Activated gamma-delta T cell treated with Interleukin-2 at 50 U/mL for 16 hours (primary cell): ENCODE measurements at places on chromosomes 16 and 17.

- peak; percentile 68 for DNase-seq
These were observed 30.8 kb downstream of the FANCA start for GRCh38 chr16:89785523-89786155.

DNA sequence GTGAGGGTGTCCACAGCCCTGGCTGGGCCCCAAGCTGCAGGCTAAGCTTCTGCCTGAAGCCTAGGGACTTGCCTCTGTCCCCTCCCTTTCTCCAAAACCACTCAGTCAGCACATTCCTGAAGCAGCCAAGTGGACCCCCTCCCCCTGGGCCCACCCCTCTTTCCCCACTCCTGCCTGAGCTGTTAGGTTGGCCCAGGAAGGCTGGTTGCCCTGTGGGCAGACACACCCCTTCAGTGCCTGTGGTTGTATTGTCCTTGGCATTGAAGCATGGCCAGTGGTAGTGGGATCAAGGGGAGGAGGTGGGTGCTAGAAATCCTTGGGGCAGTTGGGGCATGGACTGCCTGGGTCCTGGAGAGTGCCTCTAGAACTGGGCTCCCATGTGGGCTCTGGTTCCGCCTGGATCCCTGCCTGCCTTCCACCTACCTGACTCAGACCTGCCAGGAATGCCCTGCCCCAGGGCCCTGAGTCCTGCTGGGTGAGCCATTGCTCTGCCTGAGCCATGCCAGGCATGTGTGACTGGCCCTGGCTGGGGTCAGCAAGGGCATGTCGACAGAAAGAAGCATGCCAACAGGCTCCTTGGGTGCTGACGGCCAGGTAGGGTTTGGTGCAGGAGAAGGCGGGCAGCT is 2.1 kb downstream of the TRAF4 start:
- no peak for DNase-seq

GRCh38 chr17:20241855-20242254 is 225.5 kb downstream of the LGALS9B start:
- no peak for DNase-seq

DNA sequence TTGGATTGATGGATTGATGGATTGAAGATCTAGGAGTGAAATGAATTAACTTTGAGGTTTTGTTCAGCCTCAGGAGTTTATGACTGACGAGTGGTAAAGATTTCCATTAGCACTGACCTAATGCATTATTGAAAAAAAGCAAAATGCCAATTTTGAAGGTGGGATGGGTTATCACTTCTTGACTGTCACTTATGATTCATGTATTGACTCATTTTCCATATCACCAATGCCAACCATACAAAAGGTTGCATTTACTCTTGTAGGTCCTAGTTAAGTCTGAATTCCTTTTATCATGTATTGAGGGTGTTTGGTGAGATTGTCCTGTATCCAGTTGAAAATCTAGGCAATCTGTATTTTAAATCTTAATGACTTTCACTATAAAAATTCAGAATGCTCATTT is 57.6 kb downstream of the KNOP1 start:
- DNase-seq: no peak

DNA sequence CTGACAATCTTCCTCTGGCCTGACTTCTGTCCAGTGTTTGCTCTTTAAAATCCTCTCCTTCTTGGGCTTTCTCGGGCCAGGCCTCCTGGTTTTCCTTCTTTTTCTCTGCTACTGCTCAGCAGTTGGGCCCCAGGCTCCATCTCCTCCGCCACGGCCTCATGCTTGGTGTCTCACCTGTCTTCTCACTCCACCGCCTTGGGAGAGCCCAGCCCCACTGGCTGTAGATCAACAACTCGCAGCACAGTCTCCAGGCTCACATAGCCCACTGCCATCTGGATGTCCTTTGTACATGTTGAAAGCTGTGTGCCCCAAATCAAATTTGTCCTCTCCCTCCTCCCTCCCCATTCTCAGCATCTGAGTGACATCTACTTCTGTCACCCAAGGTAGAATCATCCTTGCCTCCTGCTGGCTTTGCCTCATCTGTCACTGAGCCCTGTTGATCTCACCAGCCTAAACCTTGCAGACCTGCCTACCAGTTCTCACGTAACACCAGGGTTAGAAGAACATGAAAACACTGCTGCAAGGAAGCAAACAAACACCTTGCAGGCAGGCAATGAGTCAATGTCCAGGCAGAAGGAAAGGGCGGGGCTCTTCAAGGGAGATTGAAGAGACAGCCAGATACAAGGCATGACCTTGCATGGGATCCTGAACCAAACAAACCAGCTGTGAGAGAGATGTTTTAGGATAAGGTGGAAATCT is 103.2 kb upstream of the SMURF2 start:
- DNase-seq: no peak
